ENCODE measurements at places on chromosomes 2 and 18.

- no peaks in the 10 kb centered on the region for H3K36me3 ChIP-seq
- H3K27me3 ChIP-seq: peaks cover 2% of the 10 kb centered on the region
- H3K4me1 ChIP-seq: no peaks in the 10 kb centered on the region
- no peak overlapping the region for H3K27ac ChIP-seq
- H3K4me3 ChIP-seq: no peak overlapping the region
Observed at GRCh38 chr2:43751476-43751990, 22.3 kb upstream of the DYNC2LI1 start.

- no peaks in the 10 kb centered on the region for H3K36me3 ChIP-seq
- no peak overlapping the region for H3K27ac ChIP-seq
- H3K27me3 ChIP-seq: no peaks in the 10 kb centered on the region
- no peak overlapping the region for H3K4me3 ChIP-seq
- peaks cover 8% of the 10 kb centered on the region for H3K4me1 ChIP-seq
Observed at GRCh38 chr2:54960164-54960563, 90.1 kb downstream of the RTN4 start.

DNA sequence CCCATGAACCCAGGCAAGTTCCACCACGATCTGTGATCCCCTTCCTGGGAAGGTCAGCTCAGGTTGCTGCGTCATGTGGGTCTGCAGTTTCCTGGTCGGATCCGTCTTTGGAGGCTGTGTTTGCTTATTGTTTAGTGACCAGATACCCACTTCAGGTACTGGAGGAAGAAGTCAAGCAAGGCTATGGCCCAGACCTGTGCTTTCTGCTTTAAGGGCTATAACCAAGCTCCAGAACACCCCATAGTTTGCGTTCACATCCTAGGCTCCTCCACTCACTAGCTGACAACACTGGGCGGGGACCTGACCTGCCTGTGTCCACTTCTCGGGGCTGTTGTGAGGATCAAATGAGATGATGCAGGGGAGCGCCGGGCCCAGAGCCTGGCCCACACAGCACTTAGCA, 44.0 kb downstream of the MAL start:
- no peaks in the 10 kb centered on the region for H3K36me3 ChIP-seq
- peaks cover 16% of the 10 kb centered on the region for H3K4me1 ChIP-seq
- no peak overlapping the region for H3K4me3 ChIP-seq
- no peak overlapping the region for H3K27ac ChIP-seq
- H3K27me3 ChIP-seq: no peaks in the 10 kb centered on the region

DNA sequence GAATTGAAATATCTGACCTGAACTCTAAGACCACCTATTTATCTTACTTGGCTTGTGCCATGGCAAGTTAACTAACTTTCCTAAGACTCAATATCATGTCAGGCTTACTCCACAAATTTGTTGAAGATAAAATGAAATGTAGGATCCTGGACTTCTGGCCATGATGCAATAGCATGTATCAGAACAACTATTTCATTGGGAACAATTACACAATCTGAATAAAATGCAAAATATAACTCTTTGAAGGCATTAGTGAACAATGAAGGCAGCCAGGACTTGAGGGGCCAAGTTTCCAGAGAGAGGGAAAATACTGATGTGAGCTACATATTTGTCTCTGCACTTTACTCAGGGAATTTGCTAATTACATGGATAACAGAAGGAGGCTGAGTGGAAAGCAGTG, 476.5 kb upstream of the ACVR2A start:
- H3K4me1 ChIP-seq: peaks cover 13% of the 10 kb centered on the region
- DNase-seq: no peak
- no peak overlapping the region for H3K4me3 ChIP-seq
- H3K36me3 ChIP-seq: peaks cover 2% of the 10 kb centered on the region

DNA sequence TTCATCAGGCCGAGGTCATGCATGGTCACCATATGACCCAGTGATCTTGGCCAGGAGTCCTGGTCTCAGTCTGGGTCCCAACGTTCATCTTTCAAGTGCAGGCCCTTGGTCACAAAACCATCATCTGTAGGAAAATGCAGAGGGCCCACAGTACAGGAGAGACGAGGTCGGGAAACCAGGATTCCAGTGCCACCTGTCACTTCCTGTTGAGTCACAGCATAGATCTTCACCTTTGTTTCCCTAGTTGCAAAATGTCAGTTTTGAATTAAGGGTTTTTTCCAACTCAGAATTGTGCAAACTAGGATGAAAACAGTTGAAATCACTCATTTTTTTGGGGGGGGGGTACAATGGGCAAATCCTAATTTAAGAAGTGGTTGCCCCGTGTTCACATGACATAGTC, 162.2 kb downstream of the INSIG2 start:
- H3K27me3 ChIP-seq: peaks cover 9% of the 10 kb centered on the region
- H3K27ac ChIP-seq: no peak overlapping the region
- no peak overlapping the region for H3K4me3 ChIP-seq
- no peaks in the 10 kb centered on the region for H3K36me3 ChIP-seq

DNA sequence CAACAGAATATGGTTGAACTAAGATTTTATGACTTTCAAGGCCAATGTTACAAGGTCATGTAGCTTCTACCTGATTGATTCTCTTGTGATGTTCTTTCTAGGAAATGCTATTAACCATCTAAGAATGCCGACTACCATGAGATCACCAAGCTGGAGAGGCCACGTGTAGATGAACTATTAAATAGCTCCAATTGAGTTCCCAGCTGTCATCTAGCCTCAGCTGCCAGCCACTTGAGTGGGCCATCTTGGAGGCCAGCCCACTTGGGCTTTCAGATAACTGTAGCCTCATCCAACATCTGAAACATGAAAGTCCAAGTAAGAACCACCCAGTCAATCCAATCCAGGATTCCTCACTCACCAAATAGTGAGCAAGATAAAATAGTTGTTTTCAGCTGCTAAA, 376.9 kb upstream of the TMEFF2 start:
- H3K4me1 ChIP-seq: no peaks in the 10 kb centered on the region
- H3K4me3 ChIP-seq: no peak overlapping the region
- H3K36me3 ChIP-seq: no peaks in the 10 kb centered on the region
- DNase-seq: no peak
- no peak overlapping the region for H3K27ac ChIP-seq

- H3K27ac ChIP-seq: no peak overlapping the region
- H3K36me3 ChIP-seq: no peaks in the 10 kb centered on the region
- no peak overlapping the region for H3K4me3 ChIP-seq
Observed at GRCh38 chr2:29946505-29946904, 25.1 kb upstream of the ALK start.

DNA sequence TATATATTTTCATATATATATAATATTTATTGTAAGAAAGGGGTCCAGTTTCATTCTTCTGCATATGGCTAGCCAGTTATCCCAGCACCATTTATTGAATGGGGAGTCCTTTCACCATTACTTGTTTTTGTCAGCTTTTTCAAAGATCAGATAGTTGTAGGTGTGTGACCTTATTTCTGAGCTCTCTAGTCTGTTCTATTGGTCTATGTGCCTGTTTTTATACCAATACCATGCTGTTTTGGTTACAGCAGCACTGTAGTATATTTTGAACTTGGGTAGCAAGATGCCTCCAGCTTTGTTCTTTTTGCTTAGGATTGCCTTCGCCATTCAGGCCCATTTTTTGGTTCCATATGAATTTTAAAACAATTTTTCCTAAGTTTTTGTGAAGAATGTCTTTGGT, 320.1 kb downstream of the CDH2 start:
- no peaks in the 10 kb centered on the region for H3K4me1 ChIP-seq
- no peak overlapping the region for H3K4me3 ChIP-seq
- no peaks in the 10 kb centered on the region for H3K36me3 ChIP-seq

DNA sequence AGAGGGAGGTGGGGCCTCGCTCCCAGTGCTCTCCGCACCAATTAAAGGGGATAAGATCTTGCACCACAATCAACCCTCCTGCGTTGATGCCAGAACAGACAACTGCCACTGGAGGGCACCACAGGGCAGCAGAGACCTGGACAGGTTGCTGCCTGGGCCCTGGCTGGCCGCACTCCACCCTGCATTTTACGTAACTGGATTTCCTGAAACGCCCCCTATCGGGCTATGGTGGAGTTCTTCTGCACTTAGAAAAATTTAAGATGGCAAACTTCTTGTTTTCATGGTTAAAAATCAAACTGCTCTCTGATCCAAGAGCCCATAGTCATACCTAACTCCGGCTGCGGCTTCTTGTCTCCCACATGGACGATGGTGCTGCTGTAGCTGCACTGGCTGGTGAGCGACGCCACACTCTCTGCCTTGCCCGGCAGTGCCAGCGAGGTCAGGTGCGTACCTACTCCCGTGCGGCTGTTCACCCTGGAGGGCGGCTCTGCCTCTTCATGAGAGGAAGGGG, 16.8 kb upstream of the HES6 start:
- H3K27me3 ChIP-seq: no peaks in the 10 kb centered on the region
- no peak overlapping the region for H3K4me3 ChIP-seq
- peaks cover 4% of the 10 kb centered on the region for H3K4me1 ChIP-seq
- no peaks in the 10 kb centered on the region for H3K36me3 ChIP-seq
- no peak overlapping the region for H3K27ac ChIP-seq

GRCh38 chr2:164012581-164012980, 276.8 kb upstream of the FIGN start:
- no peaks in the 10 kb centered on the region for H3K4me1 ChIP-seq
- no peaks in the 10 kb centered on the region for H3K27me3 ChIP-seq
- H3K4me3 ChIP-seq: no peak overlapping the region
- no peak for DNase-seq
- no peak overlapping the region for H3K27ac ChIP-seq

DNA sequence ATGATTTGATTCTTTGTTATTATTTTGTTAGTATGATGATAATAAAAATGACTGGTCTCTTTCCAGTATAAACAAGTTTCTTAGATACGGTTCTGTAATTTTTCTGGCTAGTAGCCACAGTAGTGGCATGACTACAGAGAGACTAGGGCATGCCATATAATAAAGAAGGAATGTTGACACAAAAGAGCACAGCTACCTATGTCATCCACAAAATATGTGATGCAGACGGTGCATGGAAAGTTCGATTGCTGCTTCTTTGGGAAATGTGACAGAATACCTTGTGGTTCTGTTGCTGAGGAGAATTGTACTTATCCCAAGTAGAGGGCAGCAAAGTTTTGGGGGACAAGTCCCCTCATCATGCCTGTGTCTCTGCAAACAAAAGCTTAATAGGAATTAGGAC, 26.1 kb upstream of the SETBP1 start:
- H3K27ac ChIP-seq: no peak overlapping the region
- no peak overlapping the region for H3K4me3 ChIP-seq
- peaks cover 14% of the 10 kb centered on the region for H3K27me3 ChIP-seq
- no peak for DNase-seq

DNA sequence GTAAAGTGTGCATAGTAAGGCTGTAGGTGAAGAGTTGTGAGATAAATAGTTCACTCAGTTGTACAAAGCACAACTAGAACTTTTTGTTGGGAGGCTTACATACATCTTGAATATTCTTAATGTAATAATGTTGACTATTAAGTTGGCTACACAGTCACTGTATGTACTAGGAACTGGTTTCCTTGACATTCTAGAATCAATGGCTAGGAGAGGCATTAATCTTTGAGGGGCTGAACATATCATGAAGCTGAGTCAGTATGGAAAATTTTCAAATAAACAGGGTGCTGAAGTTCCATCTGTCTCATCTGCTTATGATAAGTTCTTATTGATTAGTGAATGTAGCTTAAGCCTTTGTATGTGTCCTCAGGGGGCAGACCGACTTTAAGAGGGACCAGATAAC, 23.4 kb downstream of the METTL21A start:
- H3K4me3 ChIP-seq: no peak overlapping the region
- no peaks in the 10 kb centered on the region for H3K27me3 ChIP-seq
- DNase-seq: no peak
- no peak overlapping the region for H3K27ac ChIP-seq
- H3K4me1 ChIP-seq: peaks cover 12% of the 10 kb centered on the region

DNA sequence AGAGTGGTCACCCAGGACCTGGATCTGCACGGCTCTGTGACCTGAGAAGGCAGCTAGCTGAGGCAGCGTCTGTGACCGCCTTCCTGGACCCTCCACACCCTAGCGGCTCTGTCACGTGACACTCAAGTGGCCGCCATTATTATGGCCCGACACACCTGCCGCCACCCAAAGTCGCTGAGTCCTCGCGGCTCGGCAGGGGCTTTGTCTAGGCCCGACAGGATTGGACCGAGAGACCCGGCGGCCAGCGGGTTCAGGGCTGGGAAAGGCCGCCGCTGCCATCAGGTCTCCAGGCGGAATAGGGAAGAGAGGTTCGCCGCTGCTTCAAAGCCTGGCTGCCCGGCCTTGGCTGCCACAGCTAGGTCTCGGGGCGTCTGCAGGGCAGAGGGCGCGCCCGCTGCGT, 1162.5 kb upstream of the LRRTM1 start:
- H3K36me3 ChIP-seq: no peaks in the 10 kb centered on the region
- no peak overlapping the region for H3K27ac ChIP-seq
- H3K4me3 ChIP-seq: no peak overlapping the region
- no peaks in the 10 kb centered on the region for H3K4me1 ChIP-seq

DNA sequence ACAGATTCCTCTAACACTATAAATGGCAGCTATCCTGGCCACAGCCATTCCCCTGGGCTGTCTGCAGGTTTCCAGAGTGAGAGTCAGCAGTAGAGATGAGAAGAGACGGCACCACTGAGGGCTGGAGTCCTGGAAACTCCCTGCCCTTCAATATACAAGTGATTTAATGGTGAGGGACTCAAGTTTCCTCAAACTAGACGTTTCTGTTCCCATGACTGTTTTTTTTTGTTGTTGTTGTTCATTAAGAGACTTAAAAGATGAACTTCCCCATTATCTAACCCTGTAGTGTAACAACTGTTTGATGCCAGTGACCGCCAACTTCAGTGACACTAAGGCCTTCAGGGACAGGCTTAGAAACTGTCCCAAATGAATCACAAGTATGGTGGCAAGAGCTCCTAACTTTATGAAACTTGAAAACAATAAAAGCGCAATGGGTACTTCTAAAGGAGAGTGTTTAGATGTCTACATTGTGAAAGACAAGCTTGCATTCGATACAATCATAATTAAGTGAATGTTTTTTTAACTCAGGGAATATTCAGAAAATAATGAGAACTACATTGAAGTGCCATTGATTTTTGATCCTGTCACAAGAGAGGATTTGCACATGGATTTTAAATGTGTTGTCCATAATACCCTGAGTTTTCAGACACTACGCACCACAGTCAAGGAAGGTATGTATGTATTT, 34.0 kb downstream of the IL1R2 start:
- peak overlapping the region; percentile 55 for H3K27ac ChIP-seq
- DNase-seq: no peak
- H3K36me3 ChIP-seq: peaks cover 42% of the 10 kb centered on the region
- H3K27me3 ChIP-seq: no peaks in the 10 kb centered on the region
- peaks cover 76% of the 10 kb centered on the region for H3K4me1 ChIP-seq

GRCh38 chr2:47719099-47719498, 63.8 kb upstream of the MSH6 start:
- H3K36me3 ChIP-seq: no peaks in the 10 kb centered on the region
- no peak overlapping the region for H3K4me3 ChIP-seq
- no peak for DNase-seq
- H3K4me1 ChIP-seq: peaks cover 12% of the 10 kb centered on the region
- peaks cover 2% of the 10 kb centered on the region for H3K27me3 ChIP-seq

All from activated CD4-positive, alpha-beta memory T cell treated with anti-CD3 and anti-CD28 coated beads for 36 hours (primary cell).